Fibroblast of skin of scalp (primary cell): ENCODE measurements at places on chromosomes 16 and 17.

GRCh38 chr16:4293822-4294457 is 21.1 kb upstream of the TFAP4 start:
- DNase-seq, result peak; percentile 81

DNA sequence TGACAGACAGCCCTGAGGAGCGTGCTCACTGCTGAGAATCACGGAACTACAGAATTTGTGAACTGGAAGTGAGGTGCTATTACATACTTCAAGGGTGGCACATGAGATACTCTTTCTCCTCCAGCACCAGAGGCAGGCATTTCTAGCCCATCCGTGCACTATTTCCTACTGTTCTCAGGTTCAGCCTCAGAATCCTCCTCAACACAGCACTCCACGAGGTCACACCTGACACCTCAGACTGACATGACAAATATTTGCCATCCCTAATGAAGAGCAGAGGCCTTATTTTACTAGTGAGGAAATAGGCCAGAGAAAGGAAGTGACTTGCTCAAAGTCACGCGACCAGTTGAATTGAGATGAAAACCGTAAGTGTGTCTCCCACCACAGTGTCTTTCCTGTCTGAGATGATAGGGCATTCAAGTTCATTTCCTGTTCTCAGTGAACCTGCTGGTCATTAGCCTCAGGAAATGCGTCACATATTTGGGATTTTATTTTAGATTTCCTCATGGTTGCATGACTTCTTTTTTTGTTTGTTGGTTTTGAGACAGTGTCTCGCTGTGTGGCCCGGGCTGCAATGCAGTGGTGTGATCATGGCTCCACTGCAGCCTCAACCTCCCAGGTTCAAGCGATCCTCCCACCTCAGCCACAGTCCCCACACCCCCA is 23.6 kb downstream of the SEZ6 start:
- DNase-seq, result peak; percentile 29

GRCh38 chr17:77404812-77405581 is 264.2 kb downstream of the SEC14L1 start:
- DNase-seq, result peak; percentile 81

GRCh38 chr17:44655983-44656710 is at the start of gene MEIOC:
Gene MEIOC (plus strand): TSS chr17:44656468. CDS start chr17:44656614, 146 bp downstream.
- peak; percentile 50 for DNase-seq

DNA sequence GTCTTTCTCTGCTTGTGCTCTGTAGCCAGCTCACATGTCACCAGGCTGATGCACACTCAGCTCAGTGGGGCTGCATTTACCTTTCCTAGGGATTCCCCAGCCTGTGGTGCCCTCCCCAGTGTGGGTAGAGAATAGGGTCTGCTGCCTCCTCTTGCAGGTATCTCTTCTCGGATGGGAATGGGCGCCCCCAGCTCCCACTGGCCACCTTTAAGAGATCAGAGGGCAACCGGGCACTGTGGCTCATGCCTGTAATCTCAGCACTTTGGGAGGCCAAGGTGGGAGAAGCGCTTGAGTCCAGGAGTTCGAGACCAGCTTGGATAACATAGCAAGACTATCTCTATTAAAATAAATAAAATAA is 3.3 kb downstream of the XYLT2 start:
- no peak for DNase-seq

DNA sequence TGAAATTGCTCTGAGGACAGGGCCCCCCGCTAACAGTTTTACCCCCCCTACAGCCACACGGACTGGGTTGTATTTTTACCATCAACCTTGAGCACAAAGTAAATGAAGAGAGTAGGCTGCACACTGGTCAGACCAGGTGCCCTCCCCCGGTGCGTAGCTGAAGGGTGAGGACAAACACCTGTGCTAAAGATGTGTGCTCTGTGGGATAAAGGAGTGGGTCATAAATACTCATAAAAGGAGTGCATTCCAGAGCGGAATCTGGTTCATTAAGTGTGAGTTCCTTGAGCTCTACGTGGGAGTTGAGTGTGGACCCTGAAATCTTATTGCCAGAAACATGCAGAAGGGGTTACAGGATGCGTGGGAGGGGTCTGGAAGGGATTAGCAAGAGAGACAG is 217.0 kb downstream of the CCDC182 start:
- no peak for DNase-seq

- peak; percentile 61 for DNase-seq
Measured at GRCh38 chr16:65667011-65667578, 545.2 kb upstream of the CDH11 start.

DNA sequence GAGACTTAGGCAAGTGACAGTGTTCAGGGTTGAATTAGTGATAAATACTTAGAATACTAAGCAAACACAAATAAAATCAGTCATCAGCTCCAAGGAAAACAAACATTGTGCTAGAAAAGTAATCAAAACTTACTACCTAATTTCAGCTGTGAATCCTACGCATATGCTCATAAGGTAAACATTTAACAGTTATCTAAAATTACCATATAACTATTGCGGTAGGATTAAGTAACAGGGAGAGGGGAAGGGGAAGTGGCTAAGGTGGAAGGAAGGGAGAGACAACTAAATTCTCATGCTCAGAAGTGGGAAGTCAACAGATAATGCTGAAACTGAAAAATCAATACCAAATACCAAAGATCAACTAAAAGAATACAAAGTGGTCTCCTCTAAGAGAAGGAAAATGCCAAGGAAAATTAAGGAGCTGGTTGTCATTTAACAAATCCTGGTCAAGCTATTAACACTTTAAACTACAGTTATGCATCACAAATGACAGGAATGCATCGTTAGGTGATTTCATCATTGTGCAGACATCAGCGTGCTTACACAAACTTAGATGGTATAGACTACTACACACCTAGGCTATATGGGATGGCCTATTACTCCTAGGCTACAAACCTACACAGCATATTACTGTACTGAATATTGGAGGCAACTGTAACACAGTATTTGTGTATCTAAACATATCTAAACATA is 20.0 kb downstream of the USP32 start:
- DNase-seq, result no peak

DNA sequence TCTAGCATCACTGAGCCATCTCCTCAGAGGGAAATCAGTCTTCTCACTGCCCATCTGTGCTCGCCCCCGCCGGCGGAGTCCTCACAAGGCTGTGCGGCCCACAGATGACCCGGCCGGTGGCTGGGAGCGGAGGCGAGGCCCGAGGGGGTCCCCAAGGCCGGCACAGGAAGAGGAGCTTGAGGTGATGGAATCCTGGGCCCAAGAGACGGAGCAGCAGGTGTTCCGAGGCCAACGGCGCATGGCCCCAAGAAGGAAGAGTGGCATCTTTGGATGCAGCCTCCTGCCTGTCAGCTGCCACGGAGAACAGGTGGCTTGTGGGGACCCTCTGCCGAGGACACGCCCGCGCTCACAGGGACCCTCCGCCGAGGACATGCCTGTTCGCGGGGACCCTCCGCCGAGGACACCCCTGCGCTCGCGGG is 72.7 kb upstream of the GNG13 start:
- DNase-seq, result no peak

DNA sequence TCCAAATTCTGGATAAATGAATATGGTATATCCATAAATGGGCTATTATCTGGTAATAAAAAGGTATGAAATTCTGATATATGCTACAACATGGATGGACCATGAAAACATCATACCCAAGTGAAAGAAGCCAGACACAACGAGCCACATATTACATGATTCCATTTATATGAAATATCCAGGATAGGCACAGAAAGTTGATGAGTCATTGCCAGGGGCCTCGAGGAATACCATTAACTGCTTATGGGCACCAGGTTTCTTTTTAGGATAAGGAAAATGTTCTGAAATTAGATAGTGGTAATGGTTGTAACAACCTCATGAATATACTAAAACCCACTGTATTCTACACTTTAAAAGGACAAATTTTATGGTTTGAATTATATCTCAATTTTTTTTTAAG is 123.2 kb downstream of the PITPNC1 start:
- peak; percentile 25 for DNase-seq

- DNase-seq, result peak; percentile 74
Measured at GRCh38 chr16:391885-392335, 5.1 kb upstream of the NME4 start.

DNA sequence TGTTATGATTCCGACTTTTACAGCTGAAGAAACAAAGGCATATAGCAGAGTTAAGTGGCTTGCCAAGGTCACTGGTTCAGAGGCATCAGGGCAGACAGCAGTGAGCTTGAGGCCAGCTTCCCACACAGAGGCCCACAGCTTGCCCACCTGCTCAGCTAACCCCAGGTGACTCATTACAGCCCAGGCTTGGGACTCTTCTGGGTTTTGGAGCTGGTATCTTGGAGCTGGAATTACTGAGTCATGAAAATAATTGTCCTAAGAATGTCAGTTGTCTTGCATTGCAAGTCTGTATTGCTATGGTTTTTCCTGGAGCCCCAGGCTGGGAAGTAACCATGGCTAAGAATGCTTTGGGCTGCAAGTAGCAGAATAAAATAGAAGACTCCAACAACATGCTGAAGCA is 32.4 kb upstream of the IRX3 start:
- DNase-seq, result peak; percentile 59

- DNase-seq, result no peak
Measured at GRCh38 chr16:82660966-82661365, 34.2 kb downstream of the CDH13 start.

DNA sequence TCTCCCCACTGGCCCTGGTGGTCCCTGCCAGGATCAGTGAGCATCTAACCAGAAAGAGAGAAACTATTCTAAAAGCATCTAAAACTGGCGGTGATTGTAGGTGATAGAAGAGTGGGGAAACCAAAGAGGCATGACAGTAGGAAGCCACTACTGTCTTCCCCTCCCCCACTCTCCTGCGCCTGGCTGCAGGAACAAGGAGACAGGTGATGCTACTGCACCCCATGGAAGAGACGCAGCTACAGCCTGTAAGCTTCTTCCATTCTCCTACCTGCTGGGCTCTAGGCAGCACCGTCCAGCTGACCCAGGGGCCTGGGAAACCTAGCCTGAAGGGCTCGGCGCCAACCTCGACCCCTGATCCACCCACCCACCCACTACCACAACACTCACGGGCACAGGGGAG is 32.4 kb upstream of the CSNK2A2 start:
- no peak for DNase-seq

GRCh38 chr17:30002088-30002487 is 60.7 kb downstream of the EFCAB5 start:
- no peak for DNase-seq

GRCh38 chr16:30741461-30741914 is 6.7 kb upstream of the PHKG2 start:
- DNase-seq, result peak; percentile 77

DNA sequence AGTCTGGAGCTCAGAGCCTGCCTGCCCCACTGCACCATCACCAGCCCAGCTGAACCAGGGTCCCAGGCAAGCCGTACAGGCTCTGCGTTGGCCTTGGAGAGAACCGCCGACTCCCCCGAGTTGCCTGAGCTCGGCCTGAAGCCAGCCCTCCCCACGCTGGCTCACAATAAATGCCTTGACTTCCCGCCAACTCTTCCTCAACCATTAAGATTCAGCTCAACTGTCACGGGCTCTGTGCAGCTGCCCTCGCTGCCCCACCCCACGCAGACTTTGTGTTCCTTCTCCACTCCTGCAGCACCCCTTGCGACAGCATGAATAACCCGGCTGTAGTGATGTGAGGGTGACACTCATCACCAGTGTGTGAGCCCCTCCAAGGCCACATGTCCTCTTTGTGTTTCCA is 4.8 kb upstream of the QPRT start:
- DNase-seq, result no peak

DNA sequence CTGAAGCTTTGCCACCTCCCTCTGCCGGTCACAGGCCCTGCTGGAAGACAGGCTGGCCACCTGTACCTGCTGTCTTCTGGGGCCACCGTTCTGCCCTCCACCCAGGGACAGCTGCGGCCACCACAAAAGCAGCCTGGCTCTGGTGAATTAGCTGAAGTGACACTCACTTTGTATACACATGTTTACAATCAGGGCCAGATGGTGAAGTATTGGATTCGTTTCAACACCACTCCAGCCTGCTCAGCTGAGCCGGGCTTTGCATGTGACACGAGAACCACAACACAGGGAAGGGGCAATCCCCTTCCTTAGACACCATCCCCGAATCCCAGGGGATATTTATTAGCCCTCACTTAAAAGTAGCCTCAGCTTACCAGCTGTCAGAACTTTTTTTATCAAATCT is 191.5 kb upstream of the RPL38 start:
- peak; percentile 3 for DNase-seq

GRCh38 chr16:14331020-14331419 is 259.9 kb downstream of the MRTFB start:
- no peak for DNase-seq

- no peak for DNase-seq
Measured at GRCh38 chr16:73054498-73054812, 6.5 kb upstream of the ZFHX3 start.
